Activated CD4-positive, alpha-beta T cell treated with anti-CD3 and anti-CD28 coated beads, Interleukin-2, amount 10 ng/mL, durations not matched to agents 7 days and 5 days (primary cell): ENCODE measurements at places on chromosomes 6 and 20. TPM values are rescaled to one million over a fixed set of nuclear protein-coding genes. Genes with fewer than 3 reads are reported as not detected.

GGTLC1 gene
- not detected for total RNA-seq

ADGRF4 gene
- not detected for total RNA-seq

DNA sequence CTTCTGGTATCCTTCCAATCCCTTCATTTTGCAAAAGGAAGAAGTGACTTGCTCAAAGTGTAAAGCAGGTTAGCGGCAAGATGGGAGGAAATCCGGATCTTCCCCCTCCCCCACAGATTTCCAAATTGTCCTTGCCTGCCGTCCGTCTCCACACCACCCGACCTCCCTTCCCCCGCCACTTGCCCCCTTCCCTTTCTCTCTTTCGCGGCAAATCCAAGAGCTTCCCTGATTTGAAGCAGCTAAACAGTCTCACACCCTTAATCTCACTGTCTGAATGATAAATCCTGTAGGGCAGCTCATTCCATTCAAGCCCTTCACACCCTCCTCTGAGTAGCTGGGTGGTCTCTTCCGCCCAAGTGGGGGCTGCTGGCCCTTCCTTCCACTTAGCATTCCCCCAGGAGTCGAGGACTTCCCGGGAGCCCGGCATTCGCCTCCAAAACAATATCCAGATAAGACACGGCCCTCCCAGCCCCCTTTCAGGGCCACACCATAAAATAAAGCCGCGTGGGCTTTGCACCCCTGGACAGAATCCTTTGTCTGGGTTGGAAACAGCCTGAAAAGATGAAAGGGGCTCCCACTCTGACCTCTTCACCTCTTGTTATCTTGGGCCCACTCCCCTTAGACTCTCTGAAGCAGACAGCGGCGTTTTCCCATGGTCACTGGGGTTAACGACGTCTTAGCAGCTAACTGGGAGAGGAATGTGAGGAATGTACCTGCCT lies 44.0 kb upstream of the PIM1 start:
- peaks cover 4% of the 10 kb centered on the region for H3K27me3 ChIP-seq
- DNase-seq = no peak
- no peaks in the 10 kb centered on the region for H3K36me3 ChIP-seq
- peaks cover 8% of the 10 kb centered on the region for H3K4me1 ChIP-seq

DNA sequence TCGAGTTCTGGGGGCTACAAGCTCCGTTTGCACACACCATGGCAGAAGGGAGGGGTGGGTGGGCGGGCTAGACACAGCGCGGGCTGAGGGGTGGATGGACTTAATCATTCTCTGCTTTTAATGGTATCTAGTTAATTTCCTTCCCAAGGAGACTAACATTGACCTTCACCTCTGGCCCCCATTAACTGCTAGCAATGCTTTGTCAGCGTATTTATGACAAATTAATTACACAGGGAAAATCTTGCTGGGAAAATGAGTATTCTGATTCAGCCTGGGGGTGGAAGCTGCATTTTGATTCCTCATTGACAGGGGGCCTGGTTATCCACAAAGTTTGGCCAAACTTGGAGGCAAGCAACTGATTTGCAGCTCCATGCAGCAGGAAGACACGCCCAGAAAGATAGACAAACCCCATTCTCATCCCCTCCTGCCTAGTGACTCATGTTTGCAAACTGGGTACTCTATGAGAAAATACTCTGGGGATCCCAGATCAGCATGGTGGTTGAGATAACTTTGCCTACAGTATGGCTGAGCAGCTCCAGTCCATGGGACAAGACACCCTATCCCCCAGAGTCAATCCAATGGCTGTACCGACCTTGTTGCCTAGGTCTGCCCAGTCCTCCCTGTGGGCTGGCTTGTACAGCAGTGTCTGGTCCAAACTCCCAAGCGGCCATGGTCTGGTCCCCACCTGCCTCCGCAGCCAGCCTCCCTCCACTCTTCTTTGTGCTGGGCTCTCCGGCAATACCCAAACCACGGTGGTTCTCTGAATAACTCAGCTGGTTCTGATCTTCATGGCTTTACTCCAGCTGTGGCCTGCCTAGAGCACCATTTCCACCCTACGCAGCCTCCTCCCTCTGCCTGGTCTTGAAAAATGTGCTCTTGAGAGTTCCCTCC lies 19.7 kb downstream of the ZBP1 start:
- H3K27ac ChIP-seq = peak overlapping the region; percentile 25
- peaks cover 4% of the 10 kb centered on the region for H3K36me3 ChIP-seq
- H3K4me3 ChIP-seq = no peak overlapping the region
- no peak for DNase-seq
- peaks cover 30% of the 10 kb centered on the region for H3K4me1 ChIP-seq
- H3K27me3 ChIP-seq = peaks cover 10% of the 10 kb centered on the region

DNA sequence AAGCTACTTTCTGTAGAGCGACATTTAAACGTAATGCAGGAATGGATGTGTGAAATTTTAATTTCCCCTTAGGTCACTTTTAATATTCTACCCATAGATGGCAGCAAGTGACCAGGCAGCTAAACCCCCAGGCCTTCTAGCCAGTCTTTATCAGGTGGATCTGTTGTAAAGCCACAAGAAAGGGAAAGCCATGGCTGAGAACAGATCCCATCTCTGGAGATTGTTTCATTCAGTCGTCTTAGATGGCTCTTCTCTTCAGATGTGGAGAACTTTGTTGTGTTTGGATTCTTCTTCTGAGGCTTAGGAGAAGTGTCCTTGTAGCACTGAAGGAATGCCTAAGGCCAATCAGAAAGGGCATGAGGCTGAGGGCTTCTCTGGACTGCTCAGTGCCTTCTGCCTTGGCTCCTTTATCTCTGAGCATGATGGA lies 15.8 kb upstream of the RNF182 start:
- no peaks in the 10 kb centered on the region for H3K36me3 ChIP-seq
- no peak overlapping the region for H3K4me3 ChIP-seq
- H3K27ac ChIP-seq = no peak overlapping the region
- peaks cover 4% of the 10 kb centered on the region for H3K4me1 ChIP-seq
- peak; percentile 56 for DNase-seq

GRCh38 chr6:163844357-163844756 lies 429.8 kb downstream of the QKI start:
- H3K36me3 ChIP-seq = no peaks in the 10 kb centered on the region
- DNase-seq = no peak
- no peaks in the 10 kb centered on the region for H3K27me3 ChIP-seq
- no peak overlapping the region for H3K27ac ChIP-seq
- H3K4me1 ChIP-seq = no peaks in the 10 kb centered on the region
- H3K4me3 ChIP-seq = no peak overlapping the region

- DNase-seq = no peak
- H3K4me3 ChIP-seq = no peak overlapping the region
- peaks cover 19% of the 10 kb centered on the region for H3K36me3 ChIP-seq
- H3K27ac ChIP-seq = peak overlapping the region; percentile 69
- no peaks in the 10 kb centered on the region for H3K27me3 ChIP-seq
These were observed 37.1 kb downstream of the HIVEP1 start for GRCh38 chr6:12049165-12049564.

DNA sequence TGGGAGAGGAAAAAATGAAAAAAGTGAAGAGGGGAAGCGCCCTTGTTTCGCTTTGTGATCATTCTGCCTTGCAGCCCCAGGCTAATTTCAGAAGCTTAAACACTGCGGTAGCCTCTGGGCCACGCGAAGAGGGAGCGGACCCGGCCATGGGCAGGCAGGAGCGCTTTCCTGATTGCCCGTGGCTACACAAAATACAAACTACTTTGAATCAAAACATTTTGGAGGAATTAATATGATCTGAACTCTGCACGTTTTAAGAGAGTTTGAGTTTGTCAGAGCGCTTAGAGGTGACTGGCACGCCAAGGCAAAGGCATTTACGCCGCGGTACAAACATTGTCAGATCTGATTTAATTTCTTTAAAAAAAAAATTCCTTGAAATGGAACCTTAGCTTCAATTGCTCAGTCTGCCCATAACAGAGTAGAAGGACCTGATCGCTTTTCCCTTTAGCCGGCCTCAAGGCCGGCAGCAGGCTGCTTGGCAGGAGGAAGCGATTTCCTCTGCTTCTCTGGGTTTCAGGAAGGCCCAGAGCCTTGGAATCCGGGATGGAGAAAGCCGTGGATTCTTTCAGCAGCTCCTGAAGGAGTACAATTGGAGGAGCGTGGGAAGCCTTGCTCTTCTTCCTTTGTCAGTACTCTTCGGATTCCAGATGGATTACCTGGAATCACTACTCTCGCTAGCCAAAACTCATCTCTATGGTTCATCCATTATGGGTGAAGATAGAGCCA lies 9.7 kb downstream of the TFAP2D start:
- H3K36me3 ChIP-seq = no peaks in the 10 kb centered on the region
- DNase-seq = no peak
- peaks cover 16% of the 10 kb centered on the region for H3K4me1 ChIP-seq
- H3K4me3 ChIP-seq = no peak overlapping the region
- peaks cover 53% of the 10 kb centered on the region for H3K27me3 ChIP-seq
